HuH-7 (cell line): ENCODE measurements at places on chromosomes 7 and 10.

DNA sequence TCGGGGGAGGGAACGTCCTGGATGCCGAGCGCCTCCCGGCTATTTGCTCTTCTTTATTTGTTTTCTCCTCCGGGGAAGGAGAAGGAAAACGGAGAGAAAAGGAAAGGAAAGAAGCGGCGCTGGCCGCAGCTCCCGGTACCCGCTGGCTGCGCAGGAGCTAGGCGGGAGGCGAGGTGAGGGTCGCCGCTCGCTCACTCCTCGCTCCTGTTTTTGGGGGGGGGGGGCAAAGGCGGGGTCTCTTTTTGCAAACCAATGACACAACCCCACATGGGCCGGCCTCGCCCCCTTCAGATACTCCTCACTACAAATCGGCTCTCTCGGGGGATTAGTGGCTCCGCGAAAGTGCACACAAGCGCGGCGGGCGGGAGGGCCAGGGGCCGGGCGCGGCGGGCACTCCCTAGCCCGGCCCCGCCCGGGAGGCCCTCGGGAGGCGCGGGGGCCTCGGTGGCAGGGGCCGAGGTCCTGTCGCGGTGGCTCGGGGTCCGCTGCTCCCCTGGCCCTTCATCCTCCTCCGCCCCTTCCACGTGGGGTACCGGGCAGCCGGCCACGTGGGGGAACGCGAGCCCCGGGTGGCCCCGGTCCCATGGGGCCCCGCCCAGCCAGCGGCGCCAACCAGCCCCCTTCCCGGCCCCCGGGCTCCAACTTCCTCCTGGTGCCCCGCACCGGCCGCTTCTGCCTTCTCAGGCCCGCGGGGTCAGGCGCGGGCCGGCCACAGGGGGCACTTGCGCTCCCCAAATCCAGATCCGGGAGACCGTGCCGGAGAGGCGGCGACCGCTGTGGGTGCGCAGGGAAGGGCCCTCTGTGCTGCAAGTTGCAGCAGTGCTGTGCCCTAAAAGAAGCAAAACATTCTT is 718 bp upstream of the CTBP2 start:
- DNase-seq = peak; percentile 87

DNA sequence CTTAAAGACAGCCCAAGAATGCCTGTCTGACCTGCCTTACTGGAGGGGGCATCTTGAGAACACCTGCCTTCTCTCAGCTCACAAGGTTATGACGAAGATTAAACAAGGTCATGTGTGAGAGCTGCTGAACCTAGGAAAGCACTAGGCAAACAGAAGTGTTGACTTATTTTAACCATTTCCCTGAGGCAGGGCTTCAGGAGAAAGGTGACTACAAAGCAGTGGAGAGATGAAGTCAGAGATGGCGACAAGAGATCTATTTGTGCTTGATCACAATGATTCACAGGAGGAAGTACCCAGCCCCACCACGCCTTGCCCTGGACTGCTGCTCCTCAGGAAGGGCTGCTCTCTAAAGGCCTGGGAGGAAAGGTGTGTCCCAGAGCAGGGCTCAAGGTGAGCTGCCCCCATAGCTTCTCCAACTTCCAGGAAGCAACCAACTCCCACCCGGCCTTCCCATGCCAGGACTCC is 27.8 kb downstream of the STN1 start:
- no peak for DNase-seq

DNA sequence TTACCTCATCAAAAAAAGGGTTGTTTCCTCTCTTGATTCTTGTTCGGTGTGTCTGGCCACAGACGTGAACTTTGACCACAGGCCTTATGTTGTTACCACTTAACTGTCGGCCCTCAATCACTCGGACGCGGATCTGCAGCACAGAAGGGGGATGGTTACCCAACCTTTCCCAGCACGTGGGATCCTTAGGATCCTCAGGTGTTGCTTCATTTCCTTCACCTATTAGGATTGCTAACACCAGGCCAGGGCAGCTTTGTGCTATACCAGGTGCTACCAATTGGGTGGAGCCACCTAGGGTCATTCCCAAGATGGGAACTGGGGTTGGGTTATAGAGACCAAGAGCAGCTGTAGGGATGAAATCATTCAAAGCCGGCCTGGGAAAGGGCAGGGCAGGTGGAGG is 73.4 kb downstream of the MYOF start:
- DNase-seq = peak; percentile 32

DNA sequence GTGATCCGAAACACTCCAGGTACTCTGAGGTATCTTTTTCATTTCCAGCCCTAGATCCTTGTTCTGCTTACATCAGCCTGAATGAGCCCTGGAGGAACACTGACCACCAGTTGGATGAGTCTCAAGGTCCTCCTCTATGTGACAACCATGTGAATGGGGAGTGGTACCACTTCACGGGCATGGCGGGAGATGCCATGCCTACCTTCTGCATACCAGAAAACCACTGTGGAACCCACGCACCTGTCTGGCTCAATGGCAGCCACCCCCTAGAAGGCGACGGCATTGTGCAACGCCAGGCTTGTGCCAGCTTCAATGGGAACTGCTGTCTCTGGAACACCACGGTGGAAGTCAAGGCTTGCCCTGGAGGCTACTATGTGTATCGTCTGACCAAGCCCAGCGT is 5.1 kb downstream of the OIT3 start:
- DNase-seq = no peak

GRCh38 chr7:127998671-127999070 is 32.6 kb downstream of the LRRC4 start:
- DNase-seq = no peak

GRCh38 chr10:58424176-58424575 is 39.0 kb downstream of the TFAM start:
- DNase-seq = no peak

DNA sequence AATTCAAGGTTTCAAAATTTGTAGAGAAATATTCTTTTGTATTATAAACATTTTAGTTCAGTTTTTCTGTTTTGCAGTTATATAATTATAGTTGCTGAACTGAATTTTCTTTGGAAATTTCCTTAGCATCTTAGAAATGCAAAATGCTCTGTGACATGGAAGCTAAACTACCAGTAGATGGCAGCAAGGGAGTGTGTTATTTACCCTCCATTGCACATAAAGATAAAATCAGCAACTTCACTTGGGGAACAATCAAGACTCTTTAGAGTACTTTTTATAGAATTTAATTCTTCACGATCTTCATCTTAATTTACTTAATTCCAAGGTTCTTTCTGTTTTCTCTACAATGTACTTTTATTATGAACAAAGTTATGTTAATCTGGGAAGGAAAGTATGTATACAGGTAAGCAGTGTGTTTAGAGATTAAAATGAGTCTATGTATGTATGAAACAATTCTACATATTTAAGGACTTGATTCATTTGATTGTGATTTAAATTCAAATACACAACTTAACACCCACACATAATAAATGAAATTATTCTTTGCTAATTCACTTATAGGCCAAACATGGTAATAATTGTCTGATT is 404.2 kb downstream of the THSD7A start:
- peak; percentile 44 for DNase-seq

DNA sequence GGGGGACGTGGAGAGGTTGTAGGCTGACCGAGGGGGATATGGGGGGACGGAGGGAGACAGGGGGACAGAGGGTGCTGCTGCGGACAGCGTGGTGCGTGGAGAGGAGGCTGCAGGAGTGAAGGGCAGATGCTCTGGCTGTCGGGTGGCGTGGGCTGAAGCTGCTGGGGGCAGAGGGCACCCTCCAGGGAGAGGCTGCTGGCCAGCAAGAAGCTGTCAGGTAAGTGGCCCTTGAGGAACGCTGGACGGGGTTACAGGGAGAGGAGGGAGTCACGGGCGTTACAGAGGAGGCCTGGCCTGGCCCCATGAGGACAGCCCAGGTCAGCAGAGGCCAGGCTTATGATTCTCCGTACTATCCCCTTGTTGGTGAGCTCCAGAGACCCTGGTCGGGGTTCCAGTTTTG is 27.1 kb downstream of the YKT6 start:
- DNase-seq = no peak

GRCh38 chr7:3119963-3120362 is 76.3 kb upstream of the CARD11 start:
- no peak for DNase-seq
